SK-N-MC (cell line): ENCODE measurements at places on chromosomes 16 and 17.
A peak's percentile ranks its signal among the peaks of the same experiment; 100 is the strongest.

- DNase-seq, result no peak
These were observed 10.5 kb downstream of the ST3GAL2 start for GRCh38 chr16:70428178-70428998.

- no peak for DNase-seq
These were observed 7.3 kb upstream of the TRPV2 start for GRCh38 chr17:16407911-16408588.

DNA sequence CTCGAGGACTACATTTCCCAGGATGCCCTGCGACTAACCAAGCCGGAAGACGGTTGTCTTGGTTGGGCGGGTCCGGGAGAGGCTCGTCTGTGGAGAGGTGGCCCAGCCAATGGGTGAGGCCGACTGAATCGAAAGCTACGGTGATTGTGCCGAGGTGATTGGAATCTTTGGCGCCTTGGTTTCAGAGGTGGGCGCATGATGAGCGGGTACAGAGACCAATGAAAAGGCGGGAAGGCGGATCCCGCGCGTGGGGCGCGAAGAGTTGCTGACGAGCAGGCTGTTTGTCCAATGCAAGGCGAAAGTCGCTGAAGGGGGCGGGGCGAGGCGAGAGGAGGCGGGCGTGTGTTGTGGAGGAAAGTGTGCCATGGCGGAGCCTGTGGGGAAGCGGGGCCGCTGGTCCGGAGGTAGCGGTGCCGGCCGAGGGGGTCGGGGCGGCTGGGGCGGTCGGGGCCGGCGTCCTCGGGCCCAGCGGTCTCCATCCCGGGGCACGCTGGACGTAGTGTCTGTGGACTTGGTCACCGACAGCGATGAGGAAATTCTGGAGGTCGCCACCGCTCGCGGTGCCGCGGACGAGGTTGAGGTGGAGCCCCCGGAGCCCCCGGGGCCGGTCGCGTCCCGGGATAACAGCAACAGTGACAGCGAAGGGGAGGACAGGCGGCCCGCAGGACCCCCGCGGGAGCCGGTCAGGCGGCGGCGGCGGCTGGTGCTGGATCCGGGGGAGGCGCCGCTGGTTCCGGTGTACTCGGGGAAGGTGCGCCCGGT is at the start of gene NFATC2IP:
TSS of gene NFATC2IP (plus strand) at position 290 of the 762 bp plus-strand sequence. CDS start at position 365, 75 bp downstream.
- peak; percentile 100 for DNase-seq

DNA sequence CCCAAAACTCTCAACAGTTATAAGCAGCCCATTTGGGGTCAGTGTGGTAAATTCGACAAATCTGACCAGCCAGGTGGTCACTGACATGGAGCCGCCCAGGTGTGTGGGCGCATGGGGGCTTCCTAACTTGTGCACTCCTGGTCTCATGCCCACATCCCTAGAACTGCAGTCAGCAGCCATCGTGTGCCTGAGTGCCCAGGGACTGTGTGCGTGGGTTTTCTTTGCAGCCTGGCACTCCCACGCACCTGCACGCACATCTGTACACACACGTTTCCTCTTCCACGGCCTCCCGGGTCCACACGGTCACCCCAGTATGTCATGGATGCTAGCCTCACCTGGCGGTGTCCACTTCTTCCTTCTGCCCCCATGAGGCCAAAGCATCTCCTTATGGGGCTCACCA is 38.9 kb upstream of the ZC3H18 start:
- DNase-seq, result no peak

GRCh38 chr17:82561429-82562035 is 42.0 kb downstream of the FOXK2 start:
- DNase-seq, result no peak

- DNase-seq, result no peak
These were observed 266.7 kb downstream of the SHISA9 start for GRCh38 chr16:13168091-13168572.

GRCh38 chr17:32100971-32101631 is 41.2 kb upstream of the RHOT1 start:
- DNase-seq, result no peak

DNA sequence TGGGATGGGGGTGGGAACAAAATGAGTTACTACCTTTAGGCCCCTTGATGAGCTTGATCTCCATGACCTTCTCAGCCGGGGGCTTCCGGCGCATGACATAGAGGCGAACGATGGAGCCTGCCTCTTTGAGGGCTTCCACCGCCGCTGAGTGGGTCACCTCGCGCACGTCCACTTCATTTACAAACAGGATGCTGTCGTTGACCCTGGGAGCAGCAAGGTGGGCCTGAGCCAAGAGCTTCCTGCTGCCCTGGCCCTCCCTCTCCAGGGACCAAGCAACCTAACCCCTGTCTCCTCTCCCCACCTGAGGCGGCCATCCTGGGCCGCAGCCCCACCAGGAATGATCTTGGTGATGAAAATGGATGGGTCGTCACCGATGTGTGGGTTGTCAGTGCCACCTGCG is 16.2 kb downstream of the DLG4 start:
- no peak for DNase-seq

- DNase-seq, result no peak
These were observed 38.6 kb upstream of the TENT4B start for GRCh38 chr16:50114357-50115129.

DNA sequence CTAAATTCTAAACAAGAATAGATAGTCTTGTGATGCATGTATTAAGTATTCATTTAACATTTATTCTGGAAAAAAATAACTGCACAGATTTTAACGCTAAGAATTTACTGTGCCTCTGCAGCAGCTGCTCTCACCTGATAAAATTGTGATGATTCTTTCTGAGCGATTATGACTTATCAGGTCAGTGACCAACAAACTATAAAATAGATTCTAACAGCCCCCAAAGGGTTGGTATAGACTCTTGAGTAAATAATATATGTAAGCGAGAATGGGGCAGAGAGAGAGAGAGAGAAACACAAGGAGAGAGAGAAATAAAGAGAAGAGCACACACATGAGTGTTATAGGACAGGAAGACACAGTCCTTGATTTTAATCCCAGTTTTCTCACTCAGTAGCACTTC is 144.4 kb downstream of the SNX11 start:
- no peak for DNase-seq

DNA sequence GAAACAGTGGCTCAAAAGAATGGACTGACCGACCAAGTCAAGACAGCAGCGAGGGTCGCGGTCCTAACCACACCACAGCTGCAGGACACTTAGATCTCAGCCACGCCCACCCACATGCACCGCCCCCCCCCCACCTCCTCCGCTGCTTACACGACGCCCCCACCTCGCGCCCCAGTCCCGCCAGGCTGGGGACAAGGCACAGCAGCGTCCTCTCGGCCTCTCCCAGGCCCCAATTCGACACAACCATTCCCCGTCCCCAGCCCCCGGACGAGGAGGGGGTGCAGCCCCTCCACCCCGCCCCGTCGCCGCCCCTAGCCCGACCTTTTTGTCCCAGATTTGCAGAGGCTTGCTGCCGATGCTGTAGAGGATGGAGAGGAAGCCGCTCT is 477 bp downstream of the CFAP20 start:
- no peak for DNase-seq

GRCh38 chr16:89700649-89701424 is 668 bp downstream of the SPATA2L start:
- DNase-seq, result no peak

GRCh38 chr16:66386629-66387622 is 20.4 kb downstream of the CDH5 start:
- DNase-seq, result no peak

- DNase-seq, result no peak
These were observed 1.0 kb upstream of the C16orf74 start for GRCh38 chr16:85751698-85752501.

DNA sequence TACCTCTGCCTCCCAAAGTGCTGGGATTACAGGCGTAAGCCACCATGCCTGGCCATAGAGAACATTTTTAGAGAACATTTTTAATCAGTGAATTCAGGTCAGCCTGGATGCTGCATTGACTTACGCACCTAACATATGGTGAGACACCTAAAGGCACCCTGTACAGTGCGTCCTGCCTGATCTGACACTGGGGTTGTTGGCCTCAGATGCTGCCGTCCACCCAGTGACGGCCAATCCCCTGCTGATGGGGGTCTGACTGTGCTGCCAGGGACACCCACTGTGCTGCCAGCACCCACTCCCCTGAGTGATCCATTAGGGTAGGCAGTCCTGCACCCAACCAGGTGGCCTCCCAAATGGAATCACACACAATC is 38.5 kb downstream of the WNT3 start:
- no peak for DNase-seq

DNA sequence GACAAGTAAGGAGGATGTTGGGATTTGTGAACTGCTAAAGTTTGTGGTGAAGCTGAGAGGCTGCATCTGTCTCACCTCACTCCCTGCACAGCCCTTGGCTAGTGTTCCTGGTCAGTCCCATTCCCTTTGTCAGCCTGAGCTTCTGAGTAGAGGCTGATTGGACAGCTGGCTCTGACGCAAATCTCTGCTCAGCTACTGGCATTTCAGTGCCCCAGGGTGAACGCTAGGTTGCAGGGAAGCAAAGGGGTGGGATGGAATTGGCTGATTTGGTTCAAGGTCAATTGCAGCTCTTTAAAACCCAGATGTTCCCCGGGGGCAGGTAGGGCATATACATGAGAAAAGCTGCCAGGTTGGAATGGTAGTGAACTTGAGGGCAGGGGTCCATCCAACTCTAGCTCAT is 23.1 kb upstream of the CNOT1 start:
- DNase-seq, result no peak

DNA sequence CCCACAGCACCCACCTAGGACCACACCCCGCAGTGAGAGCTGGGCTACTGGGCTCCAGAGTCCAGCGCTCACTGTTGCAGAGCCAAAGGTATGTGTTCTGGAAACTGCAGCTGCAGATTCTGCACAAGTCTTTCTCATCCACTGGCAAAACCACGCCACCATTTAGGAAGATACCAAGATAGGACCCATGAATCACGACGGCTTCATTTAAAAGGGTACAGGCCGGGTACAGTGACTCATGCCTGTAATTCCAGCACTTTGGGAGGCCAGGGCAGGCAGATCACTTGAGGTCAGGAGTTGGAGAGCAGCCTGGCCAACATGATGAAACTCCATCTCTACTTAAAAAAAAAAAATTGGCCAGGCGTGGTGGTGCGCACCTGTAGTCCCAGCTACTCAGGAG is 18.8 kb downstream of the FOXF1 start:
- DNase-seq, result no peak

- DNase-seq, result no peak
These were observed 37.1 kb downstream of the OR1D5 start for GRCh38 chr17:3026125-3026855.

DNA sequence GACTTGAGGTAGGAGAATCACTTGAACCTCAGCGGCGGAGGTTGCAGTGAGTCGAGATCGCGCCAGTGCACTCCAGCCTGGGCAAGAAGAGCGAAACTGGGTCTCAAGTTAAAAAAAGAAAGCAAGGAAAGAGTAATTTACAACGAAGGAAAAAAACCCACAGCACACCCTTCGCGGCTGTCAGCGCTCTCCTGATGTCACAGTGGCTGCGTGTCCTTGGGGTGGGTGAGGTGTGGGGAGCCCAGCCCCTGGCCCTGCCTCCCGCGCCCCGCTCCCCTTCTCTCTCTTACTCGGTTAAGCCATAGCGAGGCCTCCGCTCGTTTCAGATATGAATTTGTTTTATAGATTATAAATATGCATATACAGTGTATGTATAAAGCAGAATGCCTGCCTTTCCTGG is 740 bp upstream of the JPT2 start:
- DNase-seq, result no peak

DNA sequence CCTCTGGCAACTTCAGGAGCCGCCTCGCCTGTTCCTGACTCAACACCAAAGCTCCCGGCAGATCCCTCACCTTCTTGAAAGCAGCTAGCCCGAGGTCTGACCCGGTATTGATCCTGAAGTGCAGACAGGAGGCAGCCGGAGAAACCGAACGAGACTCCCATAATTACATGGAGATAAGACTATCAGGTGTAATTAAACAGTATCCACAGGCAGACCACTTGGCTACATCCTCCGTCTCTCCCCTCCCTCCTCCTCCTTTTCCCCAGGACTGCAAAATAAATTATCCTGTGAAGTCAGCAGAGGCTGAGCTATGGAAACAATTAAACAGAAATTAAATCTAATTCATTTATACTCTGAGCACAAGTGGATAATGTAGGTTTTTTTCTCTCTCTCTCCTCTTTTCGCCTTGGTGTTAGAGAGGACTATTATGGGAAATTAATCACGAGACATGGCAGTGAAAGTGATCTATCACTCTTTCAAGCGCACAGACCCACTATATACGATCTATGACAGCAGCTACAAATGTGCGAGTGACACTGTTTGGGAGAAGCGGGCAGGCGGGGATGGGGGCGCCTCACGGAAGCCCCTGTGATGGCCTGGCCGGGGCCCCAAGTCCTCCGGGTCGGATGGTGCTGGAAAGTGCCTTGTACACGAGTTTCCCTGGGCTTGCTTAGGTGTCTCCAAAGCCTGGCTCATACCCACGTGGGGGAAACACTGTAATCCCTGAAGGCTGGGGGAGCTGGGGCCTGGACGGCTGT is 92.8 kb downstream of the RBFOX3 start:
- no peak for DNase-seq

GRCh38 chr16:51243936-51244436 is 92.9 kb upstream of the SALL1 start:
- DNase-seq, result no peak

GRCh38 chr16:71867939-71868338 is 16.0 kb downstream of the ZNF821 start:
- no peak for DNase-seq

DNA sequence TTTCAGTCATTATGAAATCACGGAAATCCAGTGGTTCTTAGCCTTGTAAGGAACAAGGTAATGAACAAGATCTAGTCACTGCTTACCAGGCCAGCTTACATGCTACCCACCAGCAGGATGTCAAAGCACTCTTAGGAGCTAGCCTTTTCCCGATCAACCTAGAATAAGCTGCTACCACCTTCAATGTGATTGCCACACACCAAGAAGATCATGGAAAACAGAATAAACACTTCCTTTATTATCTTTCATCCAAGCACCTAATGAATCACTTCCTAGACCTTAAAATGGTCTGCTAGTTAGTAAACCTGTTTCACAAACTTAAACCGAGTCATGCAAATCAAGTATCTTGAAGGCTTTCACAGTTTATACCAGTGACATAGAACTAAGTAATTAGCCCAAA is 5.0 kb downstream of the BBS2 start:
- DNase-seq, result no peak

DNA sequence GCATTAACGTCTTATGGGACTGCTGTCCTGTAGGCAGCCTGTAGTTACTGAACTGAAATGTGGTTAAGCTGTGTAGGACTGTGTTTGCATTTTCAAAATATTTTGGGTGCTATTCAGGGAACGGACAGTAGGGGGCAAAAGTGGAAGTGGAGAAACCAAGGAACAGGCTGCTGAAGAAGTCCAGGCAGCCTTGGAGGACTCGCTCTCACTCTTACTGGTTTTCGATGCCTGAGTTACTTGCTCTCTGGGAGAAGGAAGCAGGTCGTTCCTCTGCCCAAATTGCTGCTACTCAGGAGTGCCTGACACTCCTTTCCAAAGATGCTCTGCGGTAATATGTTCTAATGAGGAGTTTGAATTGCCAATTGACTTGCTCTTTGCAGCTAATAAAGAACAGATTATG is 64.5 kb upstream of the RBFOX1 start:
- DNase-seq, result no peak

DNA sequence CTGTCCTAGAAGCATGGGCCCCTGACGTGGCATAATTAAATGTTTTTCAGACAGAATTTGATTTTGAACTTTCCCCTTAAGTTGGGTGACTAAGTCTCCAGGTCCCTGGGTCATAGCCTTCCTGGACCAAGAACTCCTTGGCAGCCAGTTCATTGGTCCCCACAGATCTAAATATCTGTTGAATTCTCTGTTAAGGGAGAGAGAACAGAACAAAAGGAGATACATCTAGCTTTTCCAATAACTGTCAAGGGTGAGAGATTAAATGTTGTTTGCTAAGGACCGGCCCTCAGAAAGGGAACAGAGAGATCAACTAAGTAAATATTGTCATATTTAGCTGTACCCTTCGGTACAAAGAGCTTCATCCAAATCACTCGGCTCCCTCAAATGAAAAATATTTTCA is 78.2 kb upstream of the NOL11 start:
- DNase-seq, result no peak
